SK-MEL-5 (cell line): ENCODE measurements at places on chromosomes 7 and 10.

- no peak for DNase-seq
These were observed 662.7 kb upstream of the POT1 start for GRCh38 chr7:125592331-125592730.

DNA sequence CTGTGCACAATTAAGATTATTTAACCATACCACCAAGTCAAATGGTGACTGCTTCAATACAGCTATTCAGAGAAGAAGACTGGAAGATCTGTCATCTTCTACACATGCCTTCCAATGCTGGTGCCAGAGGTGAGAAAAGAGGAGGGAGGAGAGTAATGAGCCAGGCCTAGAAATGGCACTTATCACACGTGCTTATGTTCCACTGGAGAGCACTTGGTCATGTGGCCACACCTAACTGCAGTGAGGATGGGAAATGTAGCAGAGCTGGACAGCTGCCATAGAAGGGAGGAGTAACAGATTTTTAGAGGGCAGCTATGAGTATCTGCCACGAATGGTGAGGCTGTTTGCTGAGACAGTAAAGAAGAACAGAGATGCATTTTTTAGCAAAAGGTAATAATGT, 77.1 kb downstream of the MPLKIP start:
- peak; percentile 22 for DNase-seq

- no peak for DNase-seq
These were observed 173.6 kb downstream of the KIAA1217 start for GRCh38 chr10:24382596-24382978.

DNA sequence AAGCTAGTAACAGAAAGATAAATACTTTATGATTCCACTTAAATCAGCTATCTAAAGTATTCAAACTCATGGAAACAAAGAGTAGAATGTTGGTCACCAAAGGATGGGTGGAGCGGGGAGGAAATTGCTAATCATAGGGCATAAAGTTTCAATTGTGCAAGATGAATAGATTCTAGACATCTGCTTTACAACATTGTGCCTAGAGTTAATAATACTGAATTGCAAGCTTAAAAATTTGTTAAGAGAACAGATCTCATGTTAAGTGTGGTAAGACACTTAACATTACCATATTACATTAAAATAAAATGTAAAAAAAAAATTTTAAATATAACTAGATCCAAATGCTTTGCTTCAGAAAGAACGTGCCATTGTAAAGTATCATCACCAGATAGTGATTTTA, 411.1 kb upstream of the MBL2 start:
- no peak for DNase-seq

GRCh38 chr10:131848296-131848695, 52.5 kb upstream of the PPP2R2D start:
- DNase-seq: no peak

- no peak for DNase-seq
These were observed 260.8 kb upstream of the HABP2 start for GRCh38 chr10:113292086-113292485.

DNA sequence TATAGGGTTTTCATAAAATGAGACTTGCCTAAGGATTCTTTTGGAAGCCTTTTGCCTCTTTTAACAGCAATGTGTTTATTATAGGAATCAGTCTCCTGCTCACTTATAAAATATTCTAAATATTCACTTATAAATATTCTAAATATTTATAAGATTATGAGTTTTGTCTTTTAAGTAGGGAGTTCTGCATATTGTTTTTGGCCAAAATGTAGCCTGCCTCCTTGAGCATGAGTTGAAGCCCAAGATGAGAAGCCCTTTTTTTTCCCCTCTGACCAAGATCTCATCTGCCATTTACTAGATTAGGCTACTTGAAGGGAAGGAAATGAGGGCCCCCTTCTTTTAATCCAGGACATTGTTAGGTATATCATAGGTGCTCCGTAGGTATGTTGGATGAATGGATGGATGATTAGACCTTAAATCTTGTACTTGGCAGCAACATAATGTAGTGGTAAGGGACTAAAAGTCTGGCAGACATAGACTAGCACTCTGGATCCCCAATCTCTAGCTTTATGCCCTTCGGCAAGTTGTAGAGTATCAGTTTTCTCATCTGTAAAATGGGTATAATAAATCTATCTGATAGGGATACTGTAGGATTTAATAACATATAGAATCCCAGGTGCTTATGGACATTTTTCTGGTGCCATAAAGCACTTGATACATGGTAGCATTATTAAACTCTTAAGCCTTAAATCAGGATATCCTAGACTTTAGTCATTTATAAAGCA, 59.1 kb downstream of the ARID5B start:
- DNase-seq: no peak

- no peak for DNase-seq
These were observed 381.9 kb downstream of the ZWINT start for GRCh38 chr10:55979203-55979602.

DNA sequence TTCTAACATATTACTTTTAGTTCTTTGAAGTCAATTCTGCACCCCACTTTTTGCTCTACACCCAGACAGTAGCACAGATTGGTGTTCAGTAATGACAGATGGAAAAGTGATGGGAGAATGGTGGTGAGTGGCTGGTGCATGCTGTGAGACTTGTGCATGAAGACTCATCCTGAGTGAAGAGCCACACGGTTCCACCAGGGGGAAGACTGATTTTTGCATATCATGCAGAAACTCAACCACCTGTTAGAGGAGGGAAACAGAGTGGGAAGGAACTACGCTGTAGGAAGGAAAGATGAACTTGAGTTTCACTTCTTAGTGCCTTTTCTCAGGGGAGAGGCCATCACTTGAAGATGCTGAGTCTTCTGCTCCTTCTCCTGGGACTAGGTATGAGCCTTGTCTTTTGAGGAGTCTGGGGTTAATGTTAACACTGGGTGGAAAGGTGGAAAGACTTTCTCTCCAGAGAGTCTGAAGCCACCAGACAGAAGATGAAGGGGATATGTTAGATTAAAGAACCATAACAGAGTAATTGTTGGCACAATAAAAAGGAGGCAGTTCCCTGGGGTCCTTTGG, 9.3 kb upstream of the PRSS1 start:
- DNase-seq: peak; percentile 26

GRCh38 chr7:22406715-22407114, 49.8 kb upstream of the RAPGEF5 start:
- DNase-seq: no peak

DNA sequence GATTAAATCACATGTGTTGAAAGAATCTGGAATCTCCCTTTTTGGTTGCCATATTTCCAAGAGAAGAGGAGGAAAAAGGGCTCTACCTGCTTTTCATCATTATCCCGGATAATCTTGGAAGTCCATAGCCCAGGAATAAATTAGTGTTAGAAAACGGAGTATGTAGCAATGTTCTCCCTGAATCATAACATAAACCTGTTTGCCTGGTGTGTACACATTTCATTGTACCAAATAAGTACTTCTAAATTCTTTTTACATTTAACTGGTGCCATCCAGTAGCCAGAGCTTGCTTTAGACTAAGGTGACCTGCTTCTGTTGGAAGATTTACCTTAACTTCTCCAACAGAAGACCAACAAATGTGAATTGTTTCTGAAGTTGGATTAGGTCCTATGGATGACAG, 182.3 kb upstream of the C7orf33 start:
- DNase-seq: no peak

DNA sequence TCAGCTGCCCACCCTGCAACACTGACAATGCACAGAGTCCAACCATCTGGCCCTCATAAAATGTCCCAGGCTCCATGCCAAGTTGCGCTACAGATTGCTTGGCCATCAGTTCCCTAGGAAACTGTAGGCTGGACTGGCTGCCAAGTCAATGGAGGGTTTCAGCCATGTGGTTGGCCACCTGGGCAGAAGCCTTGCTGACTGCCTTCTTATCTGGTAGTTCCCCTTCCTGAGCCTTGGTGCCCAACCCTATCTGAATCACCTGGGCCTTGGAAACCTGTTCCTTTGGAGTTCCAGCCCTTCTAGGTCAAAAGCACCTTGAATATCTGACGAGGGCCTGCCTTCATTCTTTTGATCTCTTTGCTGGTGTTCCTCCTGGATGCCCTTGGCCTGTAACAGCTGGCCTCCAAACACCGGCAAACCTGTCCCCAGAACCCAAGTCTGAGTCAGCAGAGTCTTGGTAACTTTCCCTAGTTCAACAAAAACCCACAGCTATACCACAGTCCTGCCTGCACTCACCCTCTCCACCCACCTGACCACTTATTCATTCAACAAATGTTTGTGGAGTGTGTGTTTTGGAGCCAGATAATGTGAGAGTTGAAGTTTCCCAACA, 37.4 kb upstream of the KDM7A start:
- no peak for DNase-seq

DNA sequence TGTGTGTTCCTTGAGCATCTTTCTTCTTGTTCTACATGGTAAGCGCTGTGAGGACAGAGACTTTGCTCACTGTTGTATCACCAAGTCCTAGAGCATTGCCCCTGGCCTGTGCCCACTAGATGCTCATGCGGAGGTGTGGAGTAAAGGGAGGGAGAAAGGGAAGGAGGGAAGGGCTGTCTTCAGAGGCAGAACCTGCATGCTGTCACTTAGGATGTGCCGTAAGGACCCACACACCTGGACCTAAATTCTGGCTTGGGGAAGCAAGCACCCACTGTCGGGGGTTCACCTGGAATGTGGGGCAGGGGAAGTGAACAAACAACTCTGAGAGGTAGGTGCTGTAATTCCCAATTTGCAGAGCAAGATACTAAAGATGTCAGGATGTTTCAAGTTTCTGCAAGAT, 129.5 kb downstream of the PTPN20 start:
- DNase-seq: no peak

DNA sequence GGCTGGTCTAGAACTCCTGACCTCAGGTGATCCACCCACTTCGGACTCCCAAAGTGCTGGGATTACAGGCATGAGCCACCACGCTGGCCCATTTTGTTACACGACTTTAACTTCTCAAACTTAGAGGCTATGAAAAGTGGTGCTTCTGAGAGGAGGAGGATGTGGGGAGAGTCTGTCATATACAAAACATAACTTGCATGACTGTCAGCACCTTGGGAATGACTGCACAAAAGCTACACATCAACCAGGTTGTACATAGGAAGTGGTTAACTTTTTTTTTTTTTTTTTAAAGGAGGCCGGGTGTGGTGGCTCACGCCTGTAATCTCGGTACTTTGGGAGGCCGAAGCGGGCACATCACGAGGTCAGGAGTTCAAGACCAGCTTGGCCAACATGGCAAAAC, 43.4 kb upstream of the GSDME start:
- DNase-seq: no peak

- DNase-seq: no peak
These were observed 189.4 kb downstream of the HDAC9 start for GRCh38 chr7:18684916-18685315.

DNA sequence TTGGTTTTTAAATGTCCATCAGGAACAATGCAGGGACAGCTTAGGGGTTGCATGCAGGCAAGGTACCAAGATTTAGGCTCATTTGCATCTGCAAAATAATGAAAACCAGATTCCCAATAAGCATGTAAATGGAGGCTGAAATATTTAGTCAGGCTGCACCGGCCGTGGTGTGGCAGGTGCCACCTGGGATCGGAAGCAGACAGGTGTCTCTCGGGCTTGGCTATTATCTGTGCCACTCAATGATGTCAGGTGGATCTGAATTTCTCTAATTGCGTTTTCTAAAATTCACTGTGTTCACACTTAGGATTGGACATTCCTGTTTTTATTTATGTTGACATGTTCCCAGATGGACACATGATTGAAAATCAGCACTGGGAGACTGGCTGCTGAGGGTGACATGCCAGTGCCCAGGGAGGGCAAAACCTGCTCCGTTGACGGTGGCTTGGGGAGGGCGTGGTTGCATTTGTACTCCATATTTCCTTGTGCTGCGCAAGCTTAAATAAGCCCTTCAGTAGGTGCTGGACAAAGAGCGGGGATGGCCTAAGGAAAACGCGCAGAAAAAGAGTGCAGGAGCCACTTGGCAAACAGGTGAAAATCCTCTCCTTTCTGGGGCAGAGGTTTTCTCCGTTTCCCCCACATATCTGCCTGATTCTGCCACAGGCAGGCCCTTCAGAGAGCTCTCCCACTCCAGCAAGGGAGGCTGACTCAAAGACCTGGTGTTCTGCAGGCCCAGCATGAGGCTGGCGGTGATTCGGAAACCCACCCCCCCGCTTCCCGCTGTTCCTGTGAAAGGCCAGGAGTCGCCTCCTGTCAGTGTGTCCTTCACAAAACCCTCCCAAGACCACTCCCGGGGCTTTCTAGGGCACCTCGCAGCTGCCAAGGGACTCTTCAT, 142.5 kb downstream of the WDR37 start:
- DNase-seq: no peak

DNA sequence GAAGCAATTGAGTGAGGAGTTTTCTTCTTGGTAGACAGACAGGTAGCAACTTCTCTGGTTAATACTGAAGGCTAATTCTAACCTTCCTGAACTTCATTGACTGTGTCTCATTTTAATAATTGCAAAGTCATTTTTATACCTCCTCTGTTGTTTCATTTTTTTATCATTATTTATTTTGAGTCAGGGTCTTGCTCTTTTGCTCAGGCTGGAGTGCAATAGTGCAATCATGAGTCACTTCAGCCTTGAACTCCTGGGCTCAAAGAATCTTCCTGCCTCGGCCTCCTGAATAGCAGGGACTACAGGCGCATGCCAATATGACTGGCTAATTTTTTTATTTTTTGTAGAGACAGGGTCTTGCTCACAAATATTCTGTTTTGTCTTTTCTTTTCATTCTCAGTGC, 45.4 kb downstream of the APBB1IP start:
- no peak for DNase-seq

DNA sequence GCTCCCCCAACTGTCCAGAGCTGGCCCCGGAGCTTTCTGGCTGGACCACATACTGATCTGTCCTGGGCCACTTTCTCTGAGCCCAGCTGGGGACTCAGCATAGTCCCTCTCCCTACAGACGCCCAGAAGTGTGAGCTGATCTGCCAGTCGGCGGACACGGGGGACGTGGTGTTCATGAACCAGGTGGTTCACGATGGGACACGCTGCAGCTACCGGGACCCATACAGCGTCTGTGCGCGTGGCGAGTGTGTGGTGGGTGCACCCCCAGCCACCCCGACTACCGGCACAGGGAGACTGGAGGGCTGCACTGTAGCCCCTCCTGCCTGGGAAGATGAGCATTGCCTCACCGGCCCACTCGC, 41.8 kb downstream of the TBATA start:
- DNase-seq: no peak

- DNase-seq: no peak
These were observed 204.0 kb upstream of the PTN start for GRCh38 chr7:137547485-137547884.

- no peak for DNase-seq
These were observed 460.0 kb downstream of the DNAJB6 start for GRCh38 chr7:157796846-157797245.

DNA sequence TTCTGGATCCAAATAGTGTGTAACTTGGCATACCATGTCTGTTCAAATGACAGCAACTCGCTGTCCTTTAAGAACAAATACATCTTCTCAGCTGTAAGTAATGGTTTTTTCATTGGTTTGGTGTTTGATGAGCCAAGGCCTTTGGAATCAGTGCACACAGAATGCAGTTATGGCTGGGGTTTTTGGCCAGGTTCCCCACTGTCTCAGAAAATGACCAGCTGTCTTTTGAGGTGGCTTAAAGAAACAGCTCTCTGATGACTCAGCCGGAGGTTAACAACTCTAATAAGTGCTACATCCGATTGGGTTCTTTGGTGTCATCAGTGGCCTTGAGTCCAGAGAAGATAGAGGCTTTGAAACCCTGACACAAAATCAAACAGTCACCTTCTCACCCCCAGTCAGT, 688.4 kb downstream of the REEP3 start:
- DNase-seq: no peak
